Articular chondrocyte of knee joint (primary cell): ENCODE measurements at places on chromosomes 3 and 15. TPM values are rescaled to one million over a fixed set of nuclear protein-coding genes. Genes with fewer than 3 reads are reported as not detected.

The RGMA gene
- 2.9 and 4.1 TPM in 2 replicates for total RNA-seq

The KLF15 gene
- 1.5 and 2.2 TPM in 2 replicates for total RNA-seq

The RCN2 gene
- 82.2 and 85.5 TPM in 2 replicates for total RNA-seq

The CSPG4 gene
- total RNA-seq: 144 and 158 TPM in 2 replicates

The C3orf49 gene
- total RNA-seq: not detected in 2 replicates

The PTX3 gene
- 174 and 549 TPM in 2 replicates for total RNA-seq

The ZCWPW2 gene
- total RNA-seq: 0.91 and 2.2 TPM in 2 replicates

The ATP13A4 gene
- 0.26 and 0.54 TPM in 2 replicates for total RNA-seq

The FEZF2 gene
- total RNA-seq: not detected in 2 replicates

The IQCF5 gene
- not detected in 2 replicates for total RNA-seq

The CGNL1 gene
- 4.7 and 8.1 TPM in 2 replicates for total RNA-seq

The PCNP gene
- 145 and 159 TPM in 2 replicates for total RNA-seq

The PARL gene
- total RNA-seq: 42.7 and 46.8 TPM in 2 replicates

The KIAA1143 gene
- 36.5 and 38.9 TPM in 2 replicates for total RNA-seq

The NAALADL2 gene
- total RNA-seq: 33.3 and 33.4 TPM in 2 replicates

The ZNF502 gene
- 5.0 and 8.2 TPM in 2 replicates for total RNA-seq

The CCDC39 gene
- 0.13 TPM in 1 of 2 replicates, not detected in the other for total RNA-seq

The MCF2L2 gene
- 0.65 and 1.0 TPM in 2 replicates for total RNA-seq

The USP50 gene
- 0.54 and 2.0 TPM in 2 replicates for total RNA-seq

The SNURF gene
- 11.4 and 11.7 TPM in 2 replicates for total RNA-seq

The INKA1 gene
- 2.5 and 2.8 TPM in 2 replicates for total RNA-seq

The PLA2G4D gene
- total RNA-seq: not detected in 2 replicates

The ITGA11 gene
- total RNA-seq: 249 and 306 TPM in 2 replicates

The FBXO40 gene
- not detected in 2 replicates for total RNA-seq

The KBTBD8 gene
- 7.3 and 11.3 TPM in 2 replicates for total RNA-seq

The CFAP20DC gene
- total RNA-seq: 4.2 and 6.2 TPM in 2 replicates

The SCN5A gene
- total RNA-seq: under 0.01 TPM in 2 replicates

The ITIH1 gene
- not detected in 2 replicates for total RNA-seq

The SGO1 gene
- total RNA-seq: 4.2 and 5.4 TPM in 2 replicates

The TIMP4 gene
- total RNA-seq: 12.2 and 17.6 TPM in 2 replicates

The ATP10A gene
- 28.4 and 35.3 TPM in 2 replicates for total RNA-seq

The ADGRG7 gene
- total RNA-seq: 0.11 TPM in 1 of 2 replicates, not detected in the other

The LCTL gene
- 1.7 and 1.8 TPM in 2 replicates for total RNA-seq

The WWTR1 gene
- 136 and 198 TPM in 2 replicates for total RNA-seq

The PROK2 gene
- total RNA-seq: not detected in 2 replicates

The OIP5 gene
- 3.7 and 5.1 TPM in 2 replicates for total RNA-seq

The ADAMTS9 gene
- 4.6 and 7.5 TPM in 2 replicates for total RNA-seq

The SPTBN5 gene
- total RNA-seq: 0.13 and 0.22 TPM in 2 replicates

The SSUH2 gene
- total RNA-seq: 0.11 TPM in 1 of 2 replicates, not detected in the other

The MFSD1 gene
- total RNA-seq: 165 and 222 TPM in 2 replicates

The RHCG gene
- not detected in 2 replicates for total RNA-seq

The HERC2 gene
- 38.9 TPM in 2 replicates for total RNA-seq

The RHOV gene
- total RNA-seq: not detected in 2 replicates

The ACOX2 gene
- 3.2 and 14.2 TPM in 2 replicates for total RNA-seq

The CCDC33 gene
- total RNA-seq: not detected in 2 replicates

The CP gene
- 105 and 153 TPM in 2 replicates for total RNA-seq

The HTR3E gene
- total RNA-seq: not detected in 2 replicates
